Stimulated activated CD8-positive, alpha-beta memory T cell treated with anti-CD3 and anti-CD28 coated beads, Interleukin-4, amount 100 ng/mL, for 48 hours (primary cell): ENCODE measurements at places on chromosomes 1 and 21.
A peak's percentile ranks its signal among the peaks of the same experiment; 100 is the strongest.

- no peak for DNase-seq
These were observed 6.6 kb downstream of the TADA1 start for GRCh38 chr1:166869318-166870099.

DNA sequence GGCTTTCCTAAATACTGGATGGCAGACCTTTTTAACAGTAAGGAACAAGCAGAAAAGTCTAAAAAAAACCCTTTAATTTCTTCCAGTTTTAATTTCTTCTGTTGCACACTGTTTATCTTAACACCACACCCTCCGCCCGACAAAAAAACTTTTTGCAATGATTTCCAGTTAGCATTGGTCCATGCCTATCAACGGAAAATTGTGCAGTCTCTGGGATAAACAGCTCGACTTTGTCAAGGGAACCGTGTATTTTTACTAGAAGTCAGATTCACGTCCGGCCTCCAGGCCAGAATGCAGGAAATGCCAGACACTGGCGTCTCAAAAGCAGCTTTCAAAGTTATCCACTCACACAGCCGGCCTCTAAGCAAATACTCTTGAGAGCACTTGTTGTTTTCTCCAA, 378 bp upstream of the NUP210L start:
- DNase-seq = no peak

DNA sequence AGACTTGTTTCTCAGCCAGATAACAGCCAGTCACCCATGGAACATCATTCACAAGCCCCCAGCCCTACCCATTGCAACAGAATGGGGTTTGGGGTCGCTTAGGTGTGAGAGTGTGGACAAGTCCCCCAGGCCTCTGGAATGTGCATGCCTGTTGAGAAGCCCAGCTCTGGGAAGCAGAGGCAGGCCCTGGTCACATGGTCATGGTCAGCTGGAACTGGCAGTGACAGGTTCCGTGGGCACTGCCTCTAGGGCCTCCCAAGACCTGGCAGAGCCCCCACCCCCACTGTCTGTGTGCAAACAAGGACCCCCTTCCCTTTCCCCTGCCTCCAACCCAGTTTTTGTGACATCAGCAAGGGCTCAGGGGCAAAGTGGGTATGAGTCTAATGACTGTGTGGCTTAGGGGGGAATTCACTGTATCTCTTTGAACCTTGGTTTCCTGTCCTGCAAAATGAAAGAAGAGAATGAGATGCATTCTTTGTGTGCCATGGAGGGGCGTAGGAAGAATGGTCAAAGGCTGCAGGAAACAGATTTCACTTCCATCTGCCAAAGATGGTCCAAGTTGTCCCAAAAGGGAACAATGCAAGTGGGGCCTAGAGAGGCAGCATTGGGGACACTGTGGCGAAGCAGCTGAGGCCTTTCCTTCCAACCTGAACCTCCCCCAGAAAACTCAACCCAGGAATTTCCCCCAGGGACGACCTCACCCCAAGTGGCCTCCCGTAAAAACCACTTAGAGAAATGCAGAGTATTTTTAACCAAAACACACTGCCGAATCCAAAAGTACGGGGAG, 34.7 kb upstream of the SELENON start:
- DNase-seq = no peak

- no peak for DNase-seq
These were observed 4.4 kb upstream of the ELF3 start for GRCh38 chr1:202005958-202006357.

GRCh38 chr1:67274623-67275325, 32.9 kb upstream of the IL12RB2 start:
- DNase-seq = no peak

GRCh38 chr1:227395426-227396028, 77.2 kb upstream of the CDC42BPA start:
- no peak for DNase-seq

- peak; percentile 60 for DNase-seq
These were observed 6.1 kb downstream of the STRIP1 start for GRCh38 chr1:110040548-110040947.

DNA sequence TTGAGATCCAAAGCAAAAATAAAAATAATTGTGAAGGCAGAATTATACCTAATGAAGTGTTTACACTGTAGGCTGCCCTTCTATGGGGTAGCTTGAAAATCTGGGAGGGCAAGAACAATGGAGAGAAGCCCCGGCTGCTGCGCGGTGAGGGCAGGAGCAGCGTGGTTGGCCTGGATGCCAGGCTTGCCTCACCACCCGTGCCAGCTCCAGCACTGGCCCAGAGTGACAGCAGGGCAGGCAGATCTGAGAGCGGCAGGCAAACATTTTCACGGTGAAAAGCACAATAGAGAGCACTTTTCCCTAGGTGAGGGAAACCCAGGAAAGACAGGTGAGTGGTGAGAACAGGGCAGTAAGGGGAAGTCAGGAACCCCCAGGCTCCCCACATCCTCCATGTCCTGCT, 1.4 kb downstream of the PROK1 start:
- no peak for DNase-seq

- DNase-seq = no peak
These were observed 578.5 kb downstream of the USP25 start for GRCh38 chr21:16308269-16308668.

- no peak for DNase-seq
These were observed 94.8 kb downstream of the TGFBR3 start for GRCh38 chr1:91791103-91791502.

- DNase-seq = no peak
These were observed 50.5 kb downstream of the PDE9A start for GRCh38 chr21:42703965-42704364.

DNA sequence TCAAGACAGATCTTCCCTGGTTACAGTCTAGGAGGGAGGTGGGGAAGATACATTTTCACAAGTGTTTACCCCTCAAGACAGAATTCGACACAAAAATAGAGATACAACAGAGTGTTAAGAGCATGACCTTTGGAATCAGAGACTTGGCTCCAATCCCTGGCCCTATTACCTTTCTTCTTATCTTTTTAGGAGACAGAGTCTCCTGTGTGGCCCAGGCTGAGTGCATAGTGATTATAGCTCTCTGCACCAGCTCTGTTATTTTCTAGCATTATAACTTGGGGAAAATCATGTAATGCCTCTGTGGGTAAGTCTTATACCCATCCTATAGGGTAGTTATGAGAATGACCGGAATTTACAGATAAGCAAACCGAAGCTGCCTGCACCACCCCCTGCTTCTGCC, 9.8 kb downstream of the NIPAL3 start:
- DNase-seq = no peak

DNA sequence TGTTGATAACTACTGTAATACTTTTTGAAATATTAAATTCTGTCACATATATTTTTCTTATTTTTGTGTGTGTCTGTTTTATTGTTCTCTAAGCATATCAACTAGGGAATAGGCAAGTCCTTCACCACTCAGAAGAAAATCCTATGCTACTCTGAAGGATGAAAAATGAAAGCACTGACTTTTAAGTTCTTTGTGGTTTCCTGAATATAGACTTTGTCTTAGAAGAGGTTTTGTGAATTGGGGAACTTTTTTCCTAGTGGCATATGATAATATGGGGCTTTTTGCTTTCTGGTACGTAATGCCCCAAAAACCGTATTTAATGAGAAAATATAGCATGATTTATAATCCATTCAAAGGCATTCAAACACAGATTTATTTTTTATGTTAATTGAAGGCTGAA, 136.0 kb downstream of the SNX7 start:
- DNase-seq = no peak

- DNase-seq = no peak
These were observed 41.2 kb upstream of the IFNLR1 start for GRCh38 chr1:24228311-24228710.

GRCh38 chr1:22171951-22172715, 29.2 kb upstream of the WNT4 start:
- no peak for DNase-seq

DNA sequence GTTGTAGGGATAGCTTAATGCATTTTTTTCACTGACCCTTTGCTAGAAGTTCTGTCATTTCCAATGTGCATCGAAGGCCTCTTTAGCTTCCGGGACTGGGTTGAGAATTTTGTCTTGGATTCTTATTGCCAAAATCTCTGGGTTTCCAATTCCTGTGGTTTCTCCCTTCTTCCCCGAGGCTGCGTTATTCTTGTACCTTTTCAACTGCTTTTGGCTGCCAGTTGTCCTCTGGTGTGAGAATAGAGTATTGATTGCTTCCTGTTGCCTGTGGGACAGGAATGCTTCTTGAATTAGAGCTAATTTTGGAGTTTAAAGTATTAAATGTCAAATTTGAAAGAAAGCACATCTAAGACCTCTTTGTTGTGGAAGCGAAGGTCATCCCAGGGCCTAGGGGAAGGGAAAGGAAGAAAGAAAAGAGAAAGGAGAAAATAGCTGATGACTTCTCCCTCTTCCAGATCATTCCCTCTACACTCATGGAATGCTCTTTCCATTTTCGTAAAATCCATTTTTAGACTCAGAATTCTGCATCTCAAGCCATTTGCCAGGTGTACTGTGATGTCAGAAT, 21.1 kb downstream of the HUNK start:
- no peak for DNase-seq

DNA sequence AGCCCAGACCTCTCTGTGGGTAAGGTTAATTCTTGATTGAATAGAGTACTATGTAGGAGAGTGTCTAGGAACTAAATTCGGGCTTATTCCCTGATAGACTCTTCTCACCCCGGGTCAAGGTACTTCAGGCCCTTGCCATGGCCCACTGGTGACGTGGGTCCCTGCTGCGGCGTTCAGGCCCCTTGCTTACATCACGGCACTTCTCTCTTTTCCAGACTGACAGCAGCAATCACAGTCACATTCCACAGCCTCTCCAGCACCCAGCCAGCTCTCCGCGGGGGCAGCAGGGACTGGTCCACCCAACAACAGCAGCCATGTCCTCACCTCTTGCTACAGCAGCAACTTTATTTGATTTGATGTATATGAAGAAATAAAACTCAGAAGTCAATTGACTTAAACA, 401.2 kb upstream of the VAMP3 start:
- no peak for DNase-seq

DNA sequence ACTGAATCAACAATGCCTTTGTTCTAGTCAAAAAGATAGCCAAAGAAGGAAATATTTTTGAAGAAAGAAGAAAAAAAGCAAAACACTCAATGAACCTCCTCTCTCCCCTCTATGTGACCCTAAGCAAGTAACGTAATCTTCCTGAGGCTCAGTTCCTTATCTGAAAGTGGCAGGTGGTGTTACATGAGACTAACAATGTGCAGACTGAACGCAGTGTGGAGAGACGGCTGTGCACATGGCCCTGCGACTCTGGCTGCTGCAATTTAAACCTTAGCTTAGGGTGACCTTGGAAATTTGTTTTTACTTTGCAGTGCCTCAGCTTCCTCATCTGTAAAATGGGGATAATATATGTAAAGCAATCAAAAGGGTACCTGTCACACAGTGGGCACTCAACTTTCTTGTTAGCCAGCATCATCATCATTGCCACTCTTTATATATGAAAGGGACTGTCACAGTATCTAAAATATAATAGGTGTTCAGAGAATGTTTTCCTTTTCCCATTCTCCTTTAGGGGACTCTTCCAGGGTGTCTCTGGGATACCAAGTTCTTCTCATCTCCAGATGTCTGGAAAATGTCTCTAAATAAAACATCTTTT, 100.1 kb upstream of the JUN start:
- DNase-seq = no peak

DNA sequence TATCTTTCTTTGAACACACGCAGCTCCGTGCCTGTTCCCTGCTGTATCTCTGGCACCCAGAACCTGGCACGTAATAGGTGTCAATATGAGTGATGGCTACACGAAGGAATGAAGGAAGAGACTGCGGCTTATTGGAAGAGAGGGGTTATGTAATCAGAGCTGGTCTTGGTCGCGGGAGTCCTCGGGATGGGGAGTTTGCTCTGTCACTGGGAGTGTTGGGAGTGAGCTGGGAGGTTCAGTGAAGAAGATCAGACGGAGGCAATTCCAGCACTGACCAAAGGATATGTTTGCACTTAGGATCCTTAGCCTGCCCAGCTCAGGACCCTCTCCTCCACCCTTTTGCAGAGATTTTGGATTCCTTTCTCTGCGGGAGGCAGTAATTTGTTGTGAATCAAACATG, 709.1 kb downstream of the PTPRU start:
- DNase-seq = no peak

DNA sequence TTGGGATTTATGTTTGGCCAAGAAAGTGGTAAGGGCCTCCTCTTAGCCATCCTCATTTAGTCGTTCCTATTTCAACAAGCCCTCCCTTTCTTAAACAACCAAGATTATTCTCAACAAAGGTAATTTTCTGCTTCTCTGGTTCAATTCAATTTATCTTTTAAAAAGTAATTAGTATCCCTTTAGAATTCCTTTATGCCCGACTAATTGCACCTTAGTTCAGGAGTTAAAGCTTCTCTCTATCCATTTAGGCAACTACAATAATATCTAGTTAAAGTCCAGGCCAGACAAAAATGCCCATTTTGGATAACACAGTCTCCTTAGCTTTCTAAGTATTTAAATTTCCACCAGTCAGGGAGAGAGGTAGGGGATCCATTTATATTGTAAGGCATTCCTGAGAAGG, 136.7 kb upstream of the MAGI3 start:
- no peak for DNase-seq

DNA sequence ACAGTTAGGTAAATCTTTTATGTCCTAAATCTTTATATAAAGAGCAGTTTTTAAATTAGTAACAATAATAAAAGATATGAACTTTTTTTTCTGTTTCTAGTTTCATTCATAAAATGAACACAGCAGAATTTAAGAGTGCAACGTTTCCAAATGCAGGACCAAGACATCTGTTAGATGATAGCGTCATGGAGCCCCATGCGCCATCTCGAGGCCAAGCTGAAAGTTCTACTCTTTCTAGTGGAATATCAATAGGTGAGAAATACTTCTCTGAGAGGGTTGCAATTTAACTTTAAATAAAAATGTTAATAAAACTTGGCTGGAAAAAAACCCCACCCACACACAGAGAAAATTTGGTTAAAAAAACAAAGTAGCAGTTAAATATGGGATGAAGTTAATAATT, 15.0 kb upstream of the ANGPTL1 start:
- DNase-seq = no peak

DNA sequence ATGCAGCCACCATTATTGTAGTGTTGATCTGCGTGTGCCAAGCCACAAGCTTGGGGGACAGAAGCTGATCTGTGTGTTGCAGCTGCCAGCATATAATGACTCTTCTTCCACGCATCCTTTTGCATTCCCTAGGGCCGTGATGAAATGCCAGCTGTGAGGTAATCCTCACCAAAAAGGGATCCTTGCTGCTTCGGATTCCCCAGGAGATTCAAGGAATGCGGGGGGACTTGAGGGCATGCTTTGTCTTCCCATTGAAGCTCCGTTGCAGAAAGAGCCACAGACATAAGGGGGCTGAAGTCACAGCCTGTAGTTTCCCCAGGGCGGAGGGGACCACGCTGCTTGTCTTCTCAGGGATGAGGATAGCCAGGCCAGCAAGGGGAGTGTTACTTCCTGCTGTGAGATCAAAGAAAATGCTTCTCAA, 281.6 kb upstream of the FMN2 start:
- no peak for DNase-seq

DNA sequence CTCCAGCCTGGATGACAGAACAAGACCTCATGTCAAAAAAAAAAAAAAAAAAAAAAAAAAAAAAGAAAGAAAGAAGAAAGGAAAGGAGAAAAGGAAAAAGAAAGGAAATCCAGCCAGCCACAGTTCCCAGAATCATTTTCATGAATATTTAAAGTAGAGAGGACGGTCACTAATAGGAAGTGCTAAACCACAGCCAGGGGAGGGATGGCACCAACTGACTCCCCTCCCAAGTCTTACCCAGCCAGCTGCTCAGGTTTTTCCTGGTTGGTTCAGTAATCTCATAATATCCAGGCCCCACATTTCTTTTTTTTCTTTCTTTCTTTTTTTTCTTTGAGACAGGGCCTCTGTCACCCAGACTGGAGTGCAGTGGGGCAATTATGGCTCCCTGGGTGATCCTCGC, 63.9 kb upstream of the AK4 start:
- DNase-seq = no peak

- DNase-seq = no peak
These were observed 154.2 kb downstream of the EIF4G3 start for GRCh38 chr1:21022279-21023040.
